ENCODE measurements at places on chromosomes 11 and 22.

DNA sequence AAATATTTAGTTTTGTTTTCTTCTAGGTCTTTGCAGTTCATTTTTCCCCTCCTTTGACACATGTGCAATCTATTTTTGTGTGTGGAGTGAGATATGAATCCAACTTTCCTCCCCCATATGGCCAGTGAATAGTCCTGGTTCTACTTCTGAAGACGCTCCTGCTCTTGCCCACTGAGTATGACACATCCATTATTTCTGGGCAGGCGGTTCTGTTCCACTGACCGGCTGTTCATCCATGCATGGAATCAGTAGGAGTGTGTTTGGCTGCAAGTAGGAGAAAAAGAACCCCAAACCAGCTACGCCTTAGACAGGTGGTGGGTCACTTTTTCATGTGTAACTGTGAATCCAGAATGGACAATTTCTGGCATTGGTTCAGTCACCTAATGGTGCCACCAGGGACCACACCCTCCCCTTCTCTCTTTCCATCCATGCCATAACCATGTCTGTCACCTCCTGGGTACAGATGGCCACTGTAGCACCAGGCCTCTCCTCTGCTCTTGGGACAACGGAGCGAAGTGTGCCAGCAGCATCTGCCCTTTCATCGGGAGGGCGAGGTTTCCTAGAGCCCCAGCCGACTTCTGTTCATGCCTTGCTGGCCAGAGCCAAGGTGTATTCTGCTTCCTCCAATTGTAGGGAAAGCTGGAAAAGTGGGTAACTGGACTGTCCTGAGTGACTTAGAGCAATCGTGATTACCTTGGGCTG is 67.4 kb upstream of the SLC22A12 start:
- DNase-seq: no peak

DNA sequence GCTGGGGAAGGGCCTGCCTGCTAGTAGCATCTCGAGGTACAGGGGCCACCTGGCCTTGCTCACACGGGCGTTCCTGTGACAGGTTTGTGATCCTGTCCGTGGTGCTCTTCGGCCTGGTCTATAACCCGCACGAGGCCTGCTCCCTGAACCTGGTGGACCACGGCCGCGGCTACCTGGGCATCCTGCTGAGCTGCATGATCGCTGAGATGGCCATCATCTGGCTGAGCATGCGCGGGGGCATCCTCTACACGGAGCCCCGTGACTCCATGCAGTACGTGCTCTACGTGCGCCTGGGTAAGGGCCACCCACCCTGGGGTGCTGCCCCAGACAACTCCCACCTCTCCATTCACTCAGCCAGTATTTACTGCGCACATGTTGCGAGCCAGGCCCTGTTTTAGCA is 31.8 kb upstream of the MYRF start:
- DNase-seq: no peak

GRCh38 chr11:32430568-32431381 is 4.6 kb downstream of the WT1 start:
- DNase-seq: no peak

- no peak for DNase-seq
Measured at GRCh38 chr11:81870066-81870412, 863.6 kb downstream of the FAM181B start.

- DNase-seq: no peak
Measured at GRCh38 chr11:121452609-121453150, at the start of gene SORL1-AS1. TSS of gene SORL1-AS1 (minus strand) at chr11:121452967.

DNA sequence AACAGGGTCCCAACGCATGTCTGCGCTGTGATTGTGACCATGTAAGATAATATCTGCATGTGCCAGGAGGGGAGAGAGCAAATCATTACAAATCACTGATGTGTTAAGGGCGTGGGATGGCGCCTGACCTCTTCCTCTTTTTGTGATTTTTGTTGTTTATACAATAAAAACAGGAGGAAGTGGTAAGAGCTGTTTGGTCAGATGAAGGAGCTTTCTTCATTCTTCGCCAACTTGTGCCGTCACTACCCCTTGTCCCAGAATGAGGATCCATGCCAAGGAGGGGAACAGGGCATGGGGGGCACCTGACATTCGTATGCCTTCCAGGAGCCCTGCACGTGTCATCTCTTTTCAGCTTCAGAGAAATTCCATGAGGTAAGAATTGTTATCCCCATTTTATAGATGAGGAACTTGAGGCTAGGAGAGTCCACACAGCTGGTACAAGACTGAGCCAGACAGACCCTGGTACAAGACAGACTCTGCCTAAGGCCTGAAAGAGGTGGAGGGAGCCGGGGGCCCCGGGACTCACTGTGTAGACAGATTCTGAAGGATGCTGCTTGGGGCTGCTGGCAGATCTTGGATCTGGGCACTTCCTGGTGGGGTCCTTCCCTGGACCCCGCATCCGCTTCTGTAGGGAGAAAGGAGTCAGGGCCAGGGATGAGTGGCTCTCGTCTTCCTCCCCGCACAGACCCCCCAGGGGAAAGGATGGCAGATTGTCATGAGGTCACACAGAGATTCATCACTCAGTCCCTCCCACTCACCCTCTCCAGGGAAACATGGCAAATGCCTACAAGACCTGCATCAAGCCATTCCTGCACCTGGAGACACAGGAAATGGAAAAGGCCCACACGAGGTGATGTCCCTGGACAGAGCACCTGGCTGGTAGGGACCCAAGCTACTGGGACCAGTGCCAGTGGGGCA is 34.6 kb downstream of the NFAM1 start:
- DNase-seq: peak; percentile 38

- DNase-seq: no peak
Measured at GRCh38 chr22:28105988-28106387, 186.9 kb upstream of the PITPNB start.

GRCh38 chr11:122663764-122664163 is 8.2 kb downstream of the UBASH3B start:
- DNase-seq: no peak

GRCh38 chr22:38705235-38706100 is at the start of gene GTPBP1:
TSS of gene GTPBP1 (plus strand) at chr22:38705944. CDS start at chr22:38705956, 12 bp downstream.
- peak; percentile 88 for DNase-seq

- DNase-seq: no peak
Measured at GRCh38 chr11:107293677-107294344, 163.8 kb downstream of the CWF19L2 start.

- no peak for DNase-seq
Measured at GRCh38 chr11:102004220-102004619, 43.0 kb upstream of the CFAP300 start.

DNA sequence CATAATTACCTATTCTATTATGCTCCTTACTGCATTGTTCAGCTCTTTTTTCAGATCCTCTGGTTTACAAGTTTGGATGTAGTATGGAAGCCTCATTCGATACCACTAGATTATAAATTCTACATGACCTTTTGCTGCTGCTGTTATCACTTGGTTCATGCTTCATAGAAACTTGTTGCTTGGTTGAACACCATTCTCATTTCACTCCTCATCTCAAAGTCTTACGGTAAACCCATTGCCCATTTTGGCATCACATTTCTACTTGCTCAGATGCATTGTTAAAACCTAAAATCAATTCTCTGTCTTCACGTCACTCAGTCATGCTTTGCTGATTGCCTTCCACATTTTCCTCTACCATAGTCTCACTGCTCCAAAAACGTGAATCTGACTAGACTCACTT is 155.5 kb upstream of the DDI1 start:
- no peak for DNase-seq

- no peak for DNase-seq
Measured at GRCh38 chr22:48868554-48868953, 959.1 kb downstream of the BRD1 start.

DNA sequence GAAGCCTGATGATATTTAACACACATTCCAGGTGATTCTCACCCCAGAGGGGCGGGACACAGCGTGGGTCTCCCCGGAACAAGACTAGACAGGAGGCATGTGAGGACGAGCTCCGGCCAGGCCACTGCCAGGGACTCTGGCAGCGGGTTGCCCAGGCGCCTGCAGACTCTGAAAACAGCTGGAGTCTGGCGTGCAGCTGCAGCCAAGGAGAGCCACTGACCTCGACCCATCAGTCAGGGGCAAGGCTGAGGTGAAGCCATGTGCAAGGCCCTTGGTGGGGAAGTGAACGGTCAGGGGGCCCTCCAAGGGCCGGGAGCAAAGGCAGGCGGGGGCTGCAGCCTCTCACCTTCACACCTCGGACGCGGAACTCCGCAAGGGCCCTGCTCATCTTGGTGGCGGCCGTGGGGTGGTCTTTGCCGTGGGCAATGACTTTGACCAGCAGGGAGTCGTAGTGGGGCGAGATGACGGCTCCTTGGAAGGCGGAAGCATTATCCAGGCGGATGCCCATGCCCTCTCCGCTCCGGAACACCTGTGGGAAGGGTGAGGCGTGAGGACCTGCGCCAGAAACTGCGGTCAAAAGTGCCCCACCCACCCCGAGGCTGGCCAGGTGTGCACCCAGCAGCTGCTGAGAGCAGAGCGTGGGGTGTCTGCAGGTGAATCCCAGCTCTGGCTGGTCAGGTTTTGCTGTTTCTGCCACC is 6.7 kb downstream of the LRFN4 start:
- no peak for DNase-seq

DNA sequence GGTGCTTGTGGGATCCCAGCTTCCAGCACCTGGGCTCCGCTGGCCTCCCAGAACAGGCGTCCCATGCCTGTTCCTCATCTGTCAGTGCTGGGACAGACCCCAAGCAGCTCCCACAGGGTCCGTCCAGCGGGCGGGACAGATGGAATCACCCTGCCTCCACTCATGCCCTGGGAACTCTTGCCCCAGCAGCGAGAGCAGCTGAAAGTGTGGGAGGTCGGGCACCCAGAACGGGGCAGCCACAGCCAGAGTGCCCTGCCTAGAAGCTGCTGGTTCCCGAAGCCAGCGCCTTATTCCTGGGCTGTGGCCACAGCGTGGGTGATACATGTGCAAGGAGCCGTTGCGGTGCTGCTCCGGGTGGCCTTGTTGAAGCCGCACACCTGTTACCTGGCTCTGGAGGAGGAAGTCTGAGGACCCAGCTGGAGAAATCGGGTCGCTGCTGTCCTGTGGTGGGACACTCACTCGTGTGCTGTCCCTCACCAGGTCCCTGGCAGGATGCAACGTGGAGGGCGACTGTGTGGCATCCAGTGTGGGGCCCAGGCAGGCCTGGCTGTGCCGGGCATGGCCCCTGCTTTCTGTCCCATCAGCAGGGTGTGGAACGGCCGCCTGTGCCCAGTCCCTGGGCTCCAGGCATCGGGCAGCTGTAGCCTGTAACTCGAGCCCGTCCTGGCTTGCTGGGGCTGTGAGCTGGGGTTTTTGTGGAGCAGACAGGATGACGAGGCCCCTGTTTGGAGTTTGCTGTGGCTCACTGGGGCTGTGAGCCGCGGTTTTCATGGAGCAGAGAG is 16.2 kb downstream of the GRAMD4 start:
- no peak for DNase-seq

DNA sequence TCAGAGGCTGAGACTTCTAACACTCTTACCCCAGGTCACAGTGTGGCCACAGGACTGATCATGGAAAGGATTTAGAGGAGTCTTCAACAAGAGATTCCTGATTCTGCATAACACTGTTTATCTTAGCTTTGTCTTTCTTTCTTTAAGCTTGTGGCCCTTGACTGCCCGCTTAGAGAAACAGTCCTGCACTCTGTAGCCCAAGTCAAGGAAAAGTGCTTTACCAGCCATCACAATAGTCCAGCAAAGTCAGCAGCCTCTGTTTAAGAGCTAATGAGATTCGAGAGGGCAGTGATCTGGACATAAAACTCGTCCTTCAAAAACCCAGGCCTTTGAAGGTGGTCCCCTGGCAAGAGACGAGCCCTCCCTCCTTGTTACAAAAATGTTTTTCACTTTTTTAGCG is 30.0 kb downstream of the PRDM10 start:
- DNase-seq: no peak

DNA sequence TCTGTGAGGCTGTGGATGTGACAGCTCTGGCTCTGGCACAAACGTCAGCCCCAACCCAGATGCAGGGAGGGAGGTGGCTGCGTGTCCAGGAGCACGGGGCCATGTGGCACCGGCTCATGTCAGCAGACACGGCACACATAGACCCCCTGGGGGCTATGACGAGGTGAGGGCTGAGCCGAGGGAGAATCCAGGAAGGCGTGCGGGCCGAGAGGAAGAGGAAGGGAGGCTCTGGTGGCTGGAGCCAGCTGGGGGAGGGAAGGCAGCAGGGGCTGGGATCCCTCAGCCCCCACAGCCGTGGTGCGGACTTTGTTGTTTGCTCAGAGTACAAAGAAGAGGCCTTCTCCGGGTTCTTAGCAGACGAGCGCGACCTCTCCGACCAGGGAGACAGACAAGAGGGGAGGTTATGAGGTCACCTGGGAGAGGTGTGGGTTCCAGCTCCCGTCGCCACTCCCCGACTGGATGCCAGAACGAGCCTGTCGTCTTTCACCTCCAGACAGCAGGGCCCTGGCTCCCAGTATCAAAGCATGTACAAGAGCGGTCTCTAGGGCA is 46.1 kb downstream of the CDKN1C start:
- DNase-seq: no peak

- DNase-seq: no peak
Measured at GRCh38 chr11:13118650-13119049, 109.5 kb downstream of the RASSF10 start.

DNA sequence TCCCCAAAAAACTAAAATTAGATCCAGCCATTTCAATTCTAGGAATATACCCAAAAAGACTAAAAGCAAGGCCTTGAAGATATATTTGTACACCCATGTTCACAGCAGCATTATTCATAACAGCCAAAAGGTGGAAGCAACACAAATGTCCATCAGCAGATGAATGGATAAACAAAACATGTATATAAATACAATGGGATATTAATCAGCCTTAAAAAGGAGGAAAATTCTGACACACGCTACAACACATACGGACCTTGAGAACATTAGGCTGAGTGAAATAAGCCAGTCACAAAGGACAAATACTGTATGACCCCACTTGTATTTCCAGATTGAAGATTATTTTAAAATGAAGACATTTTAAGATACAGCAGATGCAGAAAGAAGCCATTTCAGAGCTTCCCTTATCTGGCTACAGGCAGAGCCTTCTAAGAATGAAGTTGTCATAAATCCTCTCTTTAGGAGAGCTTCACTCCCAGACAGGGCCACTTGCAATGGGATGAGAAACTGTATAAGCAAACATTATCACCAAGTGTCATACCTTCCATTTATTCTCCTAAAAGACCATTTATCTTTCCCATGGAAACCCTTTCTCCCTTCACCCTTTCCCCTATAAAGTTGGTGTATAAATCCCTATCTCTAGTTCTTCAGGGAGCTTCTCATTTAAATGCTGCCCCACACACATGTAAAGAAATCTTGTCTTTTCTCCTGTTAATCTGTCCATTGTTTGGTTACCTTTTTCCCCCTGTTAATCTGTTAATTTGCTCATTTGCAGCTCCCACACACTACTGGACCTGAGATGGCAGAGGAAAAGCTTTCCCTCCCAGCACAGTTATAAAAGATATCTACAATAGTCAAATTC is 19.3 kb upstream of the TOP3B start:
- DNase-seq: no peak
